HEK293T (cell line): ENCODE measurements at places on chromosomes 12 and 14.

- DNase-seq, result no peak
Measured at GRCh38 chr12:84954415-84954814, 41.8 kb upstream of the SLC6A15 start.

- DNase-seq, result no peak
Measured at GRCh38 chr14:80504781-80505180, 293.5 kb upstream of the DIO2 start.

DNA sequence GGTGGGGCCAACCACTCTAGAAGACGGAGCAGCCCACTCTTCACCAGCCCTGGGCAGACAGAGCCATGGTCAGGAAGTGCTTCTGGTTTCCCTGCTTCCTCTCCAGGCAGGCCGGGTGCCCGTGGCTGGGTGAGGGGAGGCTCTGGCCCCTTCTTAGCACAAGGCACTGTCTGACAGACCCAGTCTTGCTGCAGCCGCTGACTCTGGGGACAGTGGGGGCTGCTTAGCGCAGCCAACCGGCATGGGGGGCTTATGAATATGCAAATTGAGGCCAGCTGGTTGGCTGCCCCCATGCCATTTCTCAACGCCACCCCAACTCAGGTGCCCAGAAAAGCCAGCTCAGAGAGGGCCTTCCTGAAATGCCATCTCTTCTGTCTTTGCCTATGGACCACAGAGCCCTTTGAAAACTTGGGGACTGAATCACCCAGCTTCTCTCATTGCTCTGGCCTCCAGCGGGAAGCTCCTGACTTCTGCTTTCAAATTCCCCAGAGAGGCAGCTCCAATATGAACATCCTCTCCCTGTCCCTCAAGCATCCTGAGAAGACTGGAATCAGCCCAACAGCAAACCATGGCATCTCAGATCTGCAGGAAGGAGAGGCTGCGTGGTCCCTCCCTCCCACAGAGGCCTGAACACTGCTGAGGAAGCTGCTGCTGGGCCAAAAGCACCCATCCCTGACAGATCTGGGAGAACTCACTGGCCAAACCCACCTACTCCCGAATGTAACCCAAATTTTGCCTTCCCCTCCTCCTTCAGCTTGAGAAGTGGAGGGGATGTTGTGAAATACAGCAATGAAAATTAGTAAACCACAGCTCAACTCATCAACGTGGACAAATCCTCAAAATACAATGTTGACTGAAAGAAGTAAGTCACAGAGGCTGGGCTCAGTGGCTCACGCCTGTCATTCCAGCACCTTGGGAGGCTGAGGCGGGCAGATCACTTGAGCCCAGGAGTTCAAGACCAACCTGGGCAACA is at the start of gene PROX2:
Gene PROX2 (minus strand): TSS at position 205 of the 973 bp plus-strand sequence. CDS start 12,311 bp downstream, outside the sequence.
- no peak for DNase-seq

DNA sequence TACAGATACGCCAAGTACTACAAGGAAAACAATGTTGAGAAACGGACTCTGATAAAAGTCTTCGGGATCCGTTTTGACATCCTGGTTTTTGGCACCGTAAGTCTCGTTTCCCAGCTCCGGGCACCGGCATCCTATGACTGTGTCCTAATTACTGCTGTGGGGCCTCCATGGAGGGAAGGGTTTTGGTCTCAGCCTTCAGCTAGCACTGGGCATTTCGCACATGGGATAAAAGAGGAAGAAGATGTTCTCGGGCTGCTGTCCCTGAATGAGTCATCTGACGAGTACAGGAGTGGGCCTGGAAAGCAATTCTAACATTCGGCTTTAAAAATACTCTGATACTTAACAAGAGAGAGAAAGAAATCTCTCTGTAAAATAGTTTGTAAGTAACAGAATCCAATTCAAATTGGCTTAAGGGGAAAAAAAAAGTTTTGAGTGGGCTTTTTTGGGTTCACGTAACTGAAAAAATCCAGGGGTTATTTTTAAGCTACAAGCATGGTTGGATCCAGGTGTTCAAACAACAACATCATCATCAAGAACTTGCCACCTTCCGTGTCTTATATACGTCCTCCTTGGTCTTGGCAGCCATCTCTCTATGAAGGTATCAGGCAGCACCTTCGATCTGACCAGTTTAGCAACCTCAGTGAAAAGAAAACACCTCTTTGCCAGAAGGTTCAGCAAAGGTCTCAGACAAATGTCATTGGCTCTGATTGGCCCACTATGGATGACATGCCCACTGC is 34.4 kb upstream of the P2RX4 start:
- DNase-seq, result no peak

DNA sequence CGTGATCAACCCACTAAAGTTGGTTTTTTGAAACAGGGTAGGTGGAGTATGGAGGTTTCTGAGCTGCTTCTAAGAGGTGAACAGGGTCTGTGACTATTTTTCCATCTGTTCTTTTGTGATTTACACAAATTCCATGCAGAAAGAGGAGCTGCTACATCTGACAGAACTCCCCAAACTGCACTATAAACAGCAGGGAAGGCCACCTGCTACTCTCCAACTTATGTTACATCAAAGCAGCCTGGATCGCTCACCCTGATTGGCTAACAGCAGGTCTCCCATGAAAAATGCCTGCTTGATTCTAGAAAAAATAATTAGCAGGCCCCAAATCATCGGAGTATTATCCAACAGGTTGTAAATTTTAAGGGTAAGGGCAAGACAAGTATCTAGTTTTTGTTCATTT is 282.9 kb upstream of the FLRT2 start:
- DNase-seq, result no peak

- no peak for DNase-seq
Measured at GRCh38 chr12:2998789-2999264, 39.6 kb downstream of the TEAD4 start.

GRCh38 chr14:58430156-58430555 is 2.6 kb downstream of the KIAA0586 start:
- DNase-seq, result no peak

DNA sequence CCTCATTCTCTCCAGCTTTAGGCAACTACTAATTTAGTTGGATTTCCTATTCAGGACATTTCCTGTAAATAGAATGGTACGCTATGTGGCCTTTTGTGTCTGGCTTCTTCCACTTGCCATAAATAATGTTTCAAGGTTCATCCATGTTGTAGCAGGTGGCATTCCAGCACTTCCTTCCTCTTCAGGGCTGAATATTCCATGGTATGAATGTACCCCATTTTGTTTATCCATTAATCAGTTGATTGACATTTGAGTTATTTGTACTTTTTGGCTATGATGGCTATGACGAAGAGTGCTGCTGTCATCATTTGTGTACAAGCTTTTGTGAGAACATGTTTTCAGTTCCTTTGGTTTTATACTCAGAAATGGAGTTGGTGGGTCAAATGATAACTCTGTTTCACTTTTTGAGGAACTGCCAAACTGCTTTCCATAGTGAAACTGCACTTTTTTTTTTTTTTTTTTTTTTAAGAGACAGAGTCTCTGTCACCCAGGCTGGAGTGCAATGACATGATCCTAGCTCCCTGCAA is 6.5 kb upstream of the CDK2AP1 start:
- no peak for DNase-seq

DNA sequence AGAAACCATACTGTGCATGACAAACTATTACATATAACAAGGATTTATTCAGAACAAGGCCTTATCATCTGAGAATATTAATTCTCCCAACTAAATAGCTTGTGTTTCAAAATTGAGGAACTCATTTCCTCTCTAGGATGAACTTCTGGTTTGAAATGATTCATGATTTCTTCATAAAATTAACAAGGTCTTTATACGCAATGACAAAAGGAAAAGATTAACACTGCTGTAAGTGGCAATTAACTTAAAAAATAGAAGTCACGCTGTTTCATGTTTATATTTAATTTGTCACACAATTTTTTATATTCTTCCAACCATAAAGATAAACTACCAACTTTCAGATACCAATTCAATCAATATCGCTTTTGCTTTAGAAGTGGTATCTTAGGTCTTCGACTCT is 80.8 kb downstream of the GRIP1 start:
- no peak for DNase-seq

DNA sequence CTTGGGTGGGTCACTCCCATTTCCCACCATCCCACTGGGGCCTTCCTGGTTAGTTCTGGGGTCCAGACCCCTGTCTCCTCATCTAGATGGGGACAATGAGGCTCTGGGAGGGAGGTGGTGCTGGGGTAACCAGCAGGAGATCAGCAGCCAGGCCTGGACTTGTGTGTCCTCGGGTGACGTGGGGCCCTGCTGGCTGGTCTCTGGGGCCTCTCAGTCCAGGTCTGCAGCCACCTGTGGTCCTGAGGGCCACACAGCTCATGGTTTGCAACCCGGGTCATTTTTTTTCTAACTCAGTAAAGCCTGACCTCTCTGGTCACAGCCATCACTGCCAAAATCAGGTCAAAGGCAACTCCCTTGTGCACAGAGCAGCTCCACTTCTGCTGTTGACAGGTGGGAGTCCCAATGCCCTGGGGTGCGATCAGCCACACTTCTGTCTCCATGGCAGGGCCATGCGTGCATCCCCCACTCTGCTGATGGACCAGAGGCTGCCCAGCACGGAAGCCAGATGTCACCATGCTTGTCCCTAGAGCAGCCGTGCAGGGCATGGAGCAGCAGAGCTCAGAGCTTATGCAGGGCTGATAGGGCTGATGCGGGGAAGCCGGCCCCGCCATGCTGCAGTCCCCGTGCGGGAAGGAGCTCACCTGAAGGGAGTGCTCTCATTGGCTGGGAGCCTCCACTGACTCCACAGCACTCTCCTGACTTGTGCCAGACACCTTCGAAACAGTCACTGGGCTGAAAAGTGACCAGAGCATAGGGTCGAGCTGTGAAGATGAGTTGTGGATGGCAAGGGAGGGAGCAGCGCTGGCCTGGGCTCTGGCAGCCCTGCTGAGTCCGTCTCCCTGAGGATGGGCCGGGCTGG is 250.9 kb downstream of the ADGRD1 start:
- no peak for DNase-seq

DNA sequence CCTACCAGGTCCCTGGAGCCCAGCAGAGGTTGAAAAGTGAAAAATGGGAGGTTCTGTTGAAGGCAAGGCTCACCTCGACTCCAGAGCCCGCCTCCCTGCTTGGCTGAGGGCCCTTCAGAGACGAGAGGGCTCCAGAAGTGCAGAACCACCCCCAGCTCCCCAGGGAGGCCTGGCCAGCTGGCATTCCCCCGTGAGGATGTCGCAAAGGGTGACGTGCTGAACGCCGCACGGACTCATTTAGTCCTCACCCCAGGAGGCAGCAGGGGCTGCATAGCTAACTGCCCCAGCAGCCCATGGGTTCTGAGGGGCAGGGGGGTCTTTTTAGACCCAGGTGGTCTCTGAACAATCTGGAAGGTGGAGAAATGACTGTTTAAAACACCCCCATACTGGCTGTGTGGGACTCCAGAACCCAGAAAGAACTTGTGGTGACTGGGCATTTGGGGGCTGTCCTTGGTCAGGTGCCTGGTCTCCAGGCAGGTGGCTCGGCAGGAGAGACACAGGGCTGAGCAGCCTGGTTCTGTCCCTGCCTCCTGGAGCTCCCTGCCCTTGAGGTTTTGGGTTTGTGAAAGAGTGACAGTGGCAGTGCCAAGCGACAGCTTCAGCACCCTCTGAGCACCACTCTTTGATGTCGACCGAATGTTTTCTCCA is 32.0 kb downstream of the ANAPC7 start:
- DNase-seq, result no peak

DNA sequence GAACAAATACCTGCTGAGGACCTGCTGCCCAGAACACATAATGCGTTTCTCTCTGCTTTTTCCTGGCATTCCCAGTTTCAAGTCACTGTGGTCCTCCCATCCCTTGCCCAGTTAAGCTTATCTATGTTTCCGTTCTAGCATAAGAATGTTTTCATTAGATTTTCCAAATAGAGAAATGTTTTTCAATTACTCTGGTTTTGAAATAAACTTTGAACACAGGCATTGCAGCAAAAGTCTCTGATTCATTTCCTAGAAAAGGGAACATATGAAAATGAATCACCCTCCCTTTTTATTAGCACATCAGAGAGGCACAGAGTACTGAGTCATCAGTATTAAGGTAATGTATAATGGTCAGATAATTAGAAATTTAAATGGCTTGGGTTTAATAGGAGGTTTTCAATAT is 201.1 kb upstream of the TMEM260 start:
- DNase-seq, result no peak

DNA sequence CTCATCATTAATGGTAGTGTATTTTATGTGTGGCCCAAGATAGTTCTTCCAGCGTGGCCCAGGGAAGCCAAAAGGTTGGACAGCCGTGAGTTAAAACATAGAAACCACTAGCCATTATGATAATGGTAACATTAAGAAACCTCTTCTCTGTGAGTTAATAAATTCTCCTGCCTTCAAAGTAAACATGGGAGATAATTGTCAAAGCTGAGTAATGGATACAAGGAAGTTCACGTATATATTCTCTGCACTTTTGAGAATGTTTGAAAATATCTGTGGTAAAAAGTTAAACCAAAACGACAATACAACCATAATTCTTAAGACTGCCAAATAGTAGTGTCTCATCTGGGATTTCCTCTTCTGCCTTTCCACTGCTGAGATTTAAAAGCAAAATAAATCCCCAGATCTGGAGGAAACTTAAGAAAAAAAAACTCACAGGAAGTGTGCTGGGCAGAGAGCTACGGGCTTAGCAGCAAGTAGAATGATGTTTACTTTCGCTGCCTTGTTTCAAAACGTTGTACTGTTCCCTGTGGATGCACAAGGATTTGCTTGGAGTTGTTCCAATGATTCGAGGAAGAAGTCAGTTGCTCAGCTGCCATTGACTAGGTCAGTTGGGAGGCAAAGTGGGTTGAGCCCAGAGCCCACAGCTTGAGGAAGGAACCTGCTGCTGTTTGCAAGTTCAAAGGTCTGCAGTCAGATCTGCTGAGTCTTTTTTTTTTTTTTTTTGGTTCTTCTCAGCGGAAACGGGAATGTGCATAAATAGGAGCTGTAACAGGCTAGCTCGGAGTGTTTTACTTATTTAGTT is 1.7 kb downstream of the TPCN1 start:
- DNase-seq, result peak; percentile 31

DNA sequence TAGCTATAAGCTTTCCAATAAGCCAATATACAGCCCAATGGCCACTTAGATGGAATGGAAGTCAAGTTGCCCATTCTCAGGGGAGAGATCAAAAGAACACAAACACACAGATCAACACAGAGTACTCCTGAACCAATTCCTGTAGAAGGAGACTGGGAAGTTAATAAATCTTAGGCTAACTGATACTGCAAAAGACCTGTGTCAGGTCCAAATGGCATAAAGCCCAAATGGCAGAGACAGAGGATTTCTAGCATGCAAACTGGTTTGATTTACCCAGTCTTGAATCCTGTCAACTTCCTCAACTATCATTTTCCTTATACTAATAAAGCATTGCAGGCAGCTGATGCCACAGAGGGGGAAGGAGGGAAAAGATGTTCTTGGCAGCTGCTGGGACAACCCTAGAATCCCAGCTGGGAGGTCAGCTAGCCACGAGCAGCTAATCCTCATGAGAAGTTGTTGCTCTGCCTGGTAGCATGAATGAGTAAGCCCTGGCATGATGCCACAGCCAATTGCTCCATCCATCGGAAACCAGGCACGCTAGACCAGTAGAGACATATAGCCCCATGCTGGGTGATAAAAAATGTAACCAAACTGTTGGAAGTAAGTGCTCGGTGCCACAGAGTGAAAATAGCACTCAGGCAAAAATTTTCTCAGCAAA is 26.2 kb downstream of the ANG start:
- no peak for DNase-seq
